Activated CD4-positive, alpha-beta T cell treated with anti-CD3 and anti-CD28 coated beads, Interleukin-2, amount 50 U/mL, for 24 hours (primary cell): ENCODE measurements at places on chromosomes 7 and 10.

DNA sequence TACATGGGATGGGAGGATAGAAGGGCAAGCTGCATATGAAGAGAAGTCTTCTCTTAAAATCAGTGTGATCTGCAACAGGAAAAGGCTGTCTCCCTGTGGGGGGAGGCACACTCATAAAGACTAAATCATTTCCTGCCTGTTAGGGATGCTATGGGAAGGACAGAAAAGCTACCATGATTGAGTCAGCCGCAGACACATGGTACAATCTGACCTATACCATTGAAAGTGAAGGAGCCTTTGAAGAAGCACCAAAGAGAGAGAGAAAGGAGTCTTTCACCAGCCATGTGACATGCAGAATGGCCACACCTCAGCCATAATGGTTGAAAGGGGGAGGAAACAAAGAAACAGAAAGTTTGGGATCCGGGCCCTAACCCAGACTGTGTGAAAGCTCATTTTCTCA is 29.1 kb downstream of the NUDCD3 start:
- no peak for DNase-seq

DNA sequence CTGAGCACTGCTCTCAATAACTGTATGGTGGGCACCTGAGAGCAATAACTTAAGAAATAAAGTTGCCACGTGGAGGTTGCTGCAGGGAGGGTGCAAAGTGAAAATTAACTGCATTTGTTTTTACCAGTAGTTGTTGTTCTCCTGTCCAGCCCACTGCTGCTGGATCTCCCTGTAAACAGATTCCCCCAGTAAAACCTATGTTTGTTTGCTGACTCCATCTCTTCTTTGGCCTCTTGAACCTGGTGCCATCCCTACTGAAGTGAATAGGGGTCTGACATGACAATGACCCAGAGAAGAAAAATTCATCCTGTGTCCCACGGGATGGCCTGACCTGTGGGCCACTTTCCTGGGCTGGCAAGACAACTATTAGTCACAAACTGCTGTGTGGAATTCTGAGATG is 1.7 kb downstream of the MBL2 start:
- no peak for DNase-seq

DNA sequence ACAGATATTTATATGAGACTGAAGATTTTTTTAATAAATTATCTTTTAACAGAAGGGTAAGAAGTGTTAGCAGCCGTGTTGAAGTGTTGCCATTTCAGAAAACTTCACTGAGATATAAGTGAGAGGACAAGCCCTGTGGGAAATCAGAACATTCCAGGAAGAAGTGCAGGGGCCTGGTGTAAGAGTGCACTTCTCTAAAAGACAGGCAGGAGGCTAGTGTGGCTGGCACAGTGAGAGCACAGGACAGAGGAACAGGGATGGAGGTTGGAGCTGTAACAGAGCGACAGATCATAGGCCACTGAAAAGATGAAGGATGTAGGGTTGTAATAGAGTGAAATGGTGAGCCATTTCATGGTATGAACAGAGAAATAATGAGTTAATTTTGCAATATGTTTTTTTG is 608.9 kb downstream of the SORCS1 start:
- DNase-seq: no peak

DNA sequence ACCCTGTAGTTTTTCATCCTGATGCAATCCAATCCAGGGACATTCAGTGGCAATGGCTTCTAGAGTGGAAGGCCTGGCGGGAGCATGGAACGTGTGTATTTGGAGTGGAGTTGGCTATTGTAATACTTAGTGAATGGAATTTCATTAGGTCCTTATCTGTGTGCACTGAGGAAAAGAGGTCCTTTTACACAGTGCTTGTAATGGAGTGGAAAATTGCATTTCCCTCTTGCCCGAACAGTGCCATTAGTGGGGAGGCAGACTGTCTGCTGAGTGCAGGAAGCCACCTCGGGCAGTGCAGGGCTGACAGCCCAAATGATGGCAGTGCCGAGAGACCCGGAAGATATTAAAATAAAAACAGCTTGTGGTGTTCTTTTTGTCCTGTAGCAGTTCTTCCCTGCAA is 786.6 kb downstream of the LRMDA start:
- no peak for DNase-seq

DNA sequence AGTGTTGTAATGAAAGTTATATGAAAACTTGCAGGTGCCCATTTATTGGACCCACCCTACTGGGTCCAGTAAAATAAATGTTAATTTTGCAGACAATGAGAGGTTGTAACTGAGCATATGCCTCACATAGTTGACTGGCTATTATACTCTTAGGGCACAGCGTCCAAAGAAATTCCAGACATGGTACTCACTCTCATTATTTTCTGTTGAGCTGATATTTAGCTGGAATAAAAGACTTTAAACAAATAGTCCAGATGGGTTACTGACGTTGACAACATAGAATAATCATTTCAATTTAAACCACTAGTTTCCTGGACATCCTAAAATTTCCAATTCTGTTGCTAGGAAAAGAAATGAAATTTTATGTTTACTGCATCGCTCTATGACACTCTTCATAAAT is 174.5 kb downstream of the ZNF365 start:
- no peak for DNase-seq

DNA sequence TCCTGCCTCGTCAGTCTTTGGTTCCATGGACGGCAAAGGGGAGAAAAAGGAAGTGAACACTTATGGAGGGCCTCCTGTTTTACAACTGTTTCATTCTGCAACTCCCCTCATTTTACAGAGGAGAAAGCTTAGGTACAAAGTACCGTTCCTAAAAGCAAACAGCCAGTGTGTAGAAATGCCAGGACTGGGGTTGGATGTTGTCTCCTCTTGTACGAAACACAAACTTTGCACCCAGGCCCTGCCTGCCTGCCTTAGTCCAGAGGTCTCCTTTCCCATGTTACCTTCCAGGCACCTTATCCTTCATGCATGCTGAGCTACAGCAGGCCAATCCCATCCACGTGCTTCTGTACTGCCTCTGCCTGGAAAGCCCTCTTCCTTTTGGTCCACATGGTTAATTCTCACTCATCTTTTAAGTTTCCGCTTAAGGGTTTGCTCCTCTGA is 86.0 kb downstream of the ICA1 start:
- no peak for DNase-seq

GRCh38 chr10:78552261-78552811 is 516.4 kb upstream of the ZMIZ1 start:
- no peak for DNase-seq

- peak; percentile 55 for DNase-seq
Observed at GRCh38 chr10:89644967-89645741, at the start of gene PANK1. PANK1 (minus strand) TSS chr10:89645242; CDS start chr10:89644891, 351 bp downstream.

DNA sequence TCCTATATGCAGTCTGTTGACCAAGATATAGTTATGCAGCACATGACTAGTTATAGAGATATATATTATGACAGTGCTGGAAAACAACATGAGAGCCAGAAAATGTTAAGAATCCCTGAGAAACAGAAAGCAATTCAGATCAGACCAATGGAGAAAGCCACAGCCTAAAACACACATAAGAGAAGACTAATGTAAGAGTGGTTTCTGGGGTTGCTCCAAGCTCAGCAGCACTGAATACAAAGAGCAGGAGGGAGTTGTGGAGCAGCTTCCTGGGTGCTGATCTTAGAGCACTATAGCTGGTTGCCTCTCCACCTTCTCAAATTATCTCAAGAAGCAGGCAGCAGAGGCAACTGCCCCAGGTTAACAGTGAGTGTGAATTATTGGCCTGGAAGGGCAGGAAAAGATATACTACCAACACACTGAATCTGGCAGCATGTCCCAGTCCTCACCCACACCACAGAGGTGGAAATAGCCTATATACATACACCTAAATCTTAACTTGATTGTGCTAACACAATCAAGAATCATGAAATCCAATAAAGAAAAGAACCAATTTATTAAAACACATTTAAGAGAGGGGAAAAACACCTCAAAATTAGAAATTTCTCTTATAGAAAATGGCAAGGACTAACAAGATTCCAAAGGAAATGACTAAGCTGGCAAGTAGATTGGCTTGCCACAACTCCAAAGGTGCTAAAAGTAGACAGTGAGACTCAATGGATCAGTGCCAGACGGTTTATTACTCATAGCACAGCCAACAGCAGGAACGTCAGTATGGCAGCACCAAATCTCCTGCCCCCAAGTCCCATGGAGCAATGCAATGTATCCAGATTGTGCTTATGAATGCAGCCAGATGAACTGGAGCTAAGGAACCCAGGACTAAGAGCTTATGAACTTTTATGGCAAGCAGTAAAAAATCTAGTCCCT is 5.1 kb downstream of the PTTG1IP2 start:
- DNase-seq: no peak

DNA sequence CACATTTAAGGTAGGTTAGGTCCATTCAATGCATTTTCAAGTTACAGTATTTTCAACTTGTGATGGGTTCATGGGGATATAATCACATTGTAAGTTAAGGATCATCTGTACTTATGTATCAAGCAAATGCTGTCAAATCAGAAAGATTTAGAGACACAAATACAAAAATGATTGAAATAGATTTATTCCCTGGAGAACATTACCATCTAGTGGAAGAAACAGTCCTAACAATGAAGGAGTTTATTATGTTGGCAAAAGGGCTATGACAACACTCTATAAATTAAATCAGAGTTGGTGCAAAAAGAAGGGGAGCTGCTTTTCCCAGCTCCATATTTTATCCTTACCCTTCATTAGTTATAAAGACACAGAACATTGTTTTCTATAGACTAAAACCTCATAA is 69.0 kb downstream of the PRSS58 start:
- no peak for DNase-seq

DNA sequence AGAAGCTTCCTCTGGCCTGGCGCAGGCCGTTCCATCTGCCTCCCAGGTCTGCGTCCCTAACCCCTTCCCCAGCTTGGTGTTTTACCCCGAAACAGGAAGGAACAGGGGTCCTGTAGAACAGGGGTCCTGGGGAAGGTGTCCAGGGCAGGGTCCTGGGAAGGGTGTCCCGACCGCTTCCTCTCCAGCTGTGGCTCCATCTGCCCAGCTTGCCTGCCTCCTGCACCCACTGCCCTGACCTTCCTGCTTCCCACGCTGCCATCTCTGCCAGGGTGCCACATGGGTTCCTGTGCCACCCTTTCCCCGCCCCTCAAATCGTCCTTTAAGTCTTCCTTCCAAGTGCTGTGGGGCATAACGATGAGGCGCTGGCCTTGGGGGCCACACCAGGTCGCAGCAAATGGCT is 32.4 kb downstream of the WDR86 start:
- DNase-seq: no peak

- DNase-seq: no peak
Observed at GRCh38 chr10:126964190-126964589, 59.0 kb downstream of the DOCK1 start.

GRCh38 chr7:27526611-27527347 is 135.9 kb downstream of the HIBADH start:
- DNase-seq: no peak

GRCh38 chr10:72011468-72011867 is 47.3 kb downstream of the CHST3 start:
- DNase-seq: no peak

- no peak for DNase-seq
Observed at GRCh38 chr10:104612571-104613205, 28.4 kb upstream of the SORCS3 start.

- no peak for DNase-seq
Observed at GRCh38 chr10:130243015-130243414, 106.8 kb downstream of the GLRX3 start.

DNA sequence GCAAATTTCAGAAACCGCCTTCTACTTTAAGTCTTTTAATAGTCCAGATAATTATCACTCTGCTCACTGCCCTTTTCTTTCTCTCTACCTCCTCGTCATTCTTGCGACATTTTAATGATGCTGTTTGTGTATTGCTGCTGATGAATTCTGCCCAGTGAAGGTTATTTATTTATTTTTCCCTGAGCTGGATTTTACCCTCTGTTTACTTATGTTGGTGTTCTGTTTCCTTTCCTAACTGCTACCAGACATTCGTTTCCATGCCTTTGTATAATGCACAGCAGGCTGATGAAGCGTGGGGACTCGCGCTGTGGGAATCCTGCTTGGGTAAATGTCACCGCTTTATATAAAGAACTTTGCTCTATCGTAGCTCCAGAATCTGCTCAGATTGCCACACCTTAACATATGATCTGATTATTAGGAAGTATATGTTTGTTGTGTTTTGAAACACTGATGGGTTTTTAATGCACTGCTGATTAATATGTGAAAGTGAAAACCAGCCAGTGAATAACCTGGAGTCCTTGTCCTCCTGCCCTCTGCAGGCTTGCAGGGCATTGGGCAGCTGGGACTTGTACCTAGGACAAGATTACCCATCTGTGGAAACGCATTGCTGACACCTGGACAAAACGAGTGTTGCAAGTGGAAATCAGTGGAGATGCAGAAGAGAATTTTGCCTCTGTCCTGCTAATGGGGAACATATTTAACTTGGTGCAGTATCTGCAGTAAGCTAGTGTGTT is 291.5 kb downstream of the SDK1 start:
- DNase-seq: no peak

DNA sequence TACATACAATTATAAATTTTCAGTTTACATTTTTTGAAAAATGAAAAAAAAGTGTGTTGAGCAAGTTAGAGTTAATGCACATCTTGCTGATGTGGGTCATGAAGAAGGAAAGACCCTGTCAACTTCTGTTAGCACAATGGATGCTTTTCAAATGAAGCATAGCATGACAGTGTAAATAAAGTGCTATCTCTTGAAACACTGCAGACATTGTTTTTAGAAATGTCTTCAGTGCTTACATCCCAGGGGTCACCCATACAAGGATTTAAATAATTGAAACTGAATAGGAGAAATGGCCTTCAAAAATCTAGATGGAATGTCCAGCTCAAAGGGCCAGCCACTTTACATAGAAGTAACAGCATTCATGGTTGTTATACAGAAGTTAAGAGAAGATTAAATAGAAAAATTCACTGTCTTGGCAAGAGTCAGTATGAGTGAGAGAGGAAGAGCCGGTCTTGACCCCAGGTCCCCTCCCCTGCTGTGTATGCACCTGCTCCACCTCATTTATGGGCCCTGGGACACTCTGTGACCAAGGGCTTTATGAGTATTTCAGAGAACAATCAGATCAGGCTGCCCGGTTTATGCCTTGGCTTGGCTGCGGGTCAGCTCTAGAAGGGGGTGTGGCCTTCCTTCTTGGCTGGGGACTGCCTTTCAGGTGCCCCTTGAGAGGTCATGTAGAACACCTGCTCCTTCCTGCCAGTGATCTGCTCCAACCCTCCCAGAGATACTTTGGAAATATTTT is 237.7 kb upstream of the TMEM72 start:
- no peak for DNase-seq

GRCh38 chr10:79353000-79353406 is 5.7 kb downstream of the PPIF start:
- DNase-seq: no peak

- no peak for DNase-seq
Observed at GRCh38 chr10:25707976-25708671, 225.9 kb upstream of the MYO3A start.

GRCh38 chr7:32479574-32480200 is 10.5 kb downstream of the LSM5 start:
- DNase-seq: no peak

GRCh38 chr7:98200364-98200763 is 10.9 kb upstream of the BHLHA15 start:
- no peak for DNase-seq

DNA sequence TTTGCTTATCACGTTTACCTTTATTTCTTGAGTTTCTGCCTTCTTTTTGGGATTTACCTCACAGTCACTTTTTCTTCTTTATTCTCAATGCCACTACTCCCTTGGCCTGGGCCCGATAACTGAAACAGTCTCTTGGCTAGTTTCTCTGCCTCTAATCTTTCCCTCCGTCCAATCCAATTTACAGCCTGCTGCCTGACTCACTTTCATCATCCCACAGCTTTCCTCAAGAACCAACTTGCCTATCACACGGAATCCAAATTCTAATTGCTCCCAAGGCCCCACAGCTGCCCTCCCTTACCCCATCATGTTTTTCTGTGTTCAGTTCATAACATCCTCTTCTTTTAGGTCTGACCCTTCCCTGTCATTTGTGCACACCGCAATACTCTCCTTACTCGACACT is 121.4 kb downstream of the HIPK2 start:
- DNase-seq: no peak
